ENCODE measurements at places on chromosomes 1 and 21.

GRCh38 chr1:26696119-26696653, 371 bp downstream of the ARID1A start:
- DNase-seq, result no peak

DNA sequence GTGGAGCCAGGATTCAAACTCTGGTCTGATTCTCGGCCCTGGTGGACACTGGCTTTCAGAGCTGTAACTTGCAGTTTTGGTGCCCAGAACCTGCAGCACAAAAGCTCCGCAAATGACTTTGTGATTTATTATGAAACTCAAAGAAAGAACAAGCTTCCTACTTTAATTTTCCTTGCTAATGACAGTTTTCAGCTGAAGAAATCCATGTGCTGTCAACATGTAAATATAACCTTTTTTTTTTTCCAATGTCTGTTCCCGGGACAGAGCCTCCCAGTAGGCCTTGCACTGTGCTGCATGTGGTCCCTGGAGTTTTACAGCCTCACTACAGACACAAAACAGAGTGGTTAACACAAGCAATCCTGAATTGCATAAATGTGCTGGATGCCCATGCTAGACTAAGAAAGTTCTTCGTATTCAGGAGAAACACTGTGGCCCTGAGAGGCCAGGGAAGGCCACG, 62.3 kb upstream of the ANGPTL1 start:
- peak; percentile 33 for DNase-seq

DNA sequence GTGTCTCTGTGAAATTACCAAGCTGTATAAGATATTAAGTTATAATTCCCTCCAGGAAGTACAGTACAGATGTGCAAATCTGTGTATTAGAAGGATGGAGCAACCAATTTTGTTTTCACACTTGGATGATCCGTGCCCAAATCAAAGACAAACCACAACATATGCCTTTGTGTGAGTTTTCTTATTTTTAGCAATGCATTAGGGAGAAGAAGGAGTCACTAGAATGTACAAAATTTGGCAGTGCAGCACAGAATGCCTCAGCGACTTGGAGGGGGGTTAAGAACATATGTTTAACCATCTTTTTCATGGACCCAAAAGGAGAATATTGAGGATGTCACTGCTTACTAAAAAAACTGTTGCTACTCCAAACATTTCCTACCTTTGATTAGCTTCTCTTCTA, 45.3 kb downstream of the DAB1 start:
- DNase-seq, result no peak

GRCh38 chr21:45844181-45844580, 137.4 kb upstream of the COL6A1 start:
- no peak for DNase-seq

Measured in amniotic epithelial cell (primary cell).